ENCODE measurements at places on chromosomes 7 and 10.

GRCh38 chr10:12685261-12686058, 316.1 kb downstream of the CCDC3 start:
- no peak for DNase-seq

- DNase-seq: no peak
Observed at GRCh38 chr7:69620063-69620462, 21.8 kb downstream of the AUTS2 start.

- no peak for DNase-seq
Observed at GRCh38 chr10:43190775-43191174, 52.5 kb downstream of the CSGALNACT2 start.

DNA sequence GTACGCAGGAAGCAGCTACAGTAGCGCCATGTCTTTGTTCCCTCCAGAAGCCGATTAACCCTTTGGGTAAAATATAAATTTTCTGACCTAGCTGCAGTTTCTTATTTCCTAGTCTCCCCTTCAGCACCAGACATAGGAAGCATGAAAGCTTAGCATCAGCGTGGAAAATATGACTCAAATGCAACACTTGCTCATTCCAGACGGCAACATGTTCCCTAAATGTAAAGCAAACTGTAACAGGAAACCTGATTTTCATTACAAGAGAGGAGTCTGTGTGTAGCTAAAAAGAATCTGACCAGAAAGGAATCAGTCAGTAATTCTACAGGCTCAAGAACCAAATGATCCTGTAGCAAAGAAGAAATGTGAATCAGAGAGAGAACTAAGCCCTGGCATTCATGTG, 219.2 kb downstream of the C7orf25 start:
- DNase-seq: no peak

GRCh38 chr10:111004016-111004415, 72.8 kb upstream of the ADRA2A start:
- DNase-seq: no peak

GRCh38 chr10:111885046-111885445, 298.5 kb downstream of the GPAM start:
- no peak for DNase-seq

GRCh38 chr7:140541513-140542227, 62.4 kb upstream of the MKRN1 start:
- DNase-seq: peak; percentile 91

DNA sequence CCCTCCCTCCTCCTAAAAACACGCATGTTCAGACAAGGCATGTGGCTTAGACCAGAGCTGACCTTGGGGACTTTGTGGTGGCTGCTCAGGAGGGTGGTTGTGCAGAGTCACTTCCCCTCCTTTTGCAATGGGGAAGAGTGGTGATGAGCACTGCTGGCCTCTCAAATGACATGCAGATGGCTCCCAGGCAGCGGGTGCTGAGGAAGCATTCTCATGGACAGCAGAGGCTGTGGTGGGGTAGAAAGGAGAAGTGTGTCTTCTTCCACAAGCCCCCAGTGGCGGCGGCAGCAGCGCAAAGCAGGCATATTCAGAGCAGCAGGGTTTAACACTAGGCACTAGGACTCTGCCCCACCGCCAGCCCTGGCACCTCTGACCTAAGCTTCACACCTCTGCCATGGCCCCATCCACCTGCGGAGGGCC, 105.9 kb upstream of the ANLN start:
- no peak for DNase-seq

GRCh38 chr10:48608976-48609375, 4.1 kb upstream of the ARHGAP22 start:
- DNase-seq: no peak

GRCh38 chr10:9825491-9826018, 1192.1 kb upstream of the CELF2 start:
- DNase-seq: no peak

- no peak for DNase-seq
Observed at GRCh38 chr7:111137296-111138192, 46.6 kb downstream of the LRRN3 start.

DNA sequence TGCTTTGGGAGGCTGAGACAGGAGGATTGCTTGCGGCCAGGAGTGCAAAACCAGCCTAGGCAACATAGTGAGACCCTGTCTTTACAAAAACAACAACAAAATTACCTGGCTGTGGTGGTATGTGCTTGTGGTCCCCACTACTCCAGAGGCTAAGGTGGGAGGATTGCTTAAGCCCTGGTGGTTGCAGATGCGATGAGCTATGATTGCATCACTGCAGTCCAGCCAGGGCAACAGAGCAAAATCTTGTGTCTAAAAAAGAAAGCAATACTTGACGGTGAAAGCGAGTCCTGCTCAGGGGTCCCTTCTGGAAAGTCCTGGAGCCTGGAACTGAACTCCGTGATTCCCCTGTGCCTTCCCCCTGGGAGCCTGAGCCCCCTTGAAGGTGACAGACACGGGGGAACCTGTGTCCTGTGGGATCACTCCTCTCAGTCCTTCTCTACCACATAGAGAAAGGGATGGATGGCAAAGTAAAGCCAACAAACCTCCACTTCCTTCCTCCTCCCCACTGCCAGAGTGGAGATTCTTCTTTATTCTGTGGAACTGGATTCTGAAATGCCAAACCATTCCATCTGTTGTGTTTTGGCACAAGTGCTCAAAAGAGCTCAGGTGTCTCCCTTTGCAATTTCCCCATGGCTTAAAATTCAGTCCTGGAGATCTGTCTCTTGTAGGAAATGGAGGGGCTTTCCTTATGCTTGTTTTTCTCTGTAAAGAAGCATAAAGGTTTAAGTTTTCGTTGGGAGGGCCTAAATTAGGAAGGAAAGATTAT, 50.6 kb downstream of the KIAA1217 start:
- no peak for DNase-seq

- DNase-seq: no peak
Observed at GRCh38 chr7:105246256-105246655, 142.5 kb downstream of the SRPK2 start.

DNA sequence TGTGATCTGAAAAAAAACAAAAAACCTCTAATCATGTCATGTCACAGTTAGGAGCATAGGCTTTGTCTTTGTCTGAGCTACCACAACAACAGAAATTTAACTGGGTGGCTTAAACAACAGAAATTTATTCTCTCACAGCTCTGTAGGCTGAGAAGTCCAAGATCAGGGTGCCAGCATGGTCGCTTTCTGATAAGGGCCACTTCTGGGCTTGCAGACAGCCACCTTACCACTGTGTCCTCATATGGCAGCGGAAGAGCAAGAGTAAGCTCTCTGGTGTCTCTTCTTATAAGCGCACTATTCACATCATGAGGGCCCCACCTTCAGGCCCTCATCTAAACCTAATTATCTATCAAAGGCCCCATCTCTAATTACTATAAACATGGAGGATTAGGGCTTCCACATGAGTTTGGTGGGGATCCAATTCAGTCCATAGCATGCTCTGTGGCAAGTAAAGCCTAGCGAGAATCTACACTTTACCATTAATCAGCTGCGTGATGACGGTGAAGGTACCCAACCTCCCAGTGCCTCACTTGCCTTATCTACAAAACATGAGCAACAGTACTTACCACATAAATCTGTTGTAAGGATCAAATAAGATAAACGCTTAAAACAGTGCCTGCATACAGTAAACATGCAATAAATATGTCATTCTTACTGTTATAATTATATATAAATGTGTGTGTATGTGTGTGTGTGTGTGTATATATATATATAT, 17.3 kb downstream of the ZNF438 start:
- DNase-seq: no peak

GRCh38 chr10:109030581-109031210, 892.6 kb downstream of the XPNPEP1 start:
- no peak for DNase-seq

DNA sequence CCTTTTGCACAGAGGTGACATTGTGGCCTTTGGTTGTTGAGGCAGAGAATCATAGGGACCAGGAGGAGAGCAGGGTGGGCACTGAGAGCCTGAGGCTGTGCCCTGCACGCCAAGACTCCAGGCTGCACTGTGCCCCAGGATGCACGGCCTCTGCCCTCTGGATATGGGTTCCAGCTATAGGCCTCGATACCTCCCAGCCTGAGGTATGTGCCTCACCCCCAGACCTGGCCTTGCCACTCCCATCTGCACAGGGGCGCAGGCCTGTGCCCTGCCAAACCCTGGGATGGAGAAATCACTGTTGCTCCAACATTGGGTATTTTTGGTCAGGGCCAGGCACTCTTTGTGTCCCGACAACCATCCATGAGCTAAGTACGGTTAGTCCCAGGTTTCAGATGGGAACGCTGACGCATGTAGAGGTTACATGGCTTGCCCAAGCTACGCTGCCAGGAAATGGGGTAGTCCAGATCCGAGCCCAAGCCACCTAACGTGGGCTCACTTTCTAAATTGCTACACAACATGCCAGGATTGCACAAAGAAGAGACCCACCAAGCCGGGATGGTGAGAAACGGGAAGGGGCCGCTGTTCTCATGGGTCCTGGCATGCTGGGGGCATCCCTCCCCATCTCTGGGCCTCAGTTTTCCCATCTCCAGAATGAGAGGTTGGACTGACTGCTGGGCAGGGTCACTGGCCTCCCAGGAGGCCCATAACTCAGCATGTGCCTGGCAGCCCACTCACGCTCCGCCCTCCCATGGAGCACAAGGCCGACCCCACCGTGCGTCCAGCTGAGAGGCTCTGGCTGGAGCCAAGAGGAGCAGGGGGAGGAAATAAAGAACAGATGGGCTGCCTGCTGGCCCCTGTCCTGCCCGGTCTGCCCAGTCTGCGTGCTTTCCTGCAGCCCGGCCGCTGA, 44.2 kb downstream of the ZCCHC24 start:
- DNase-seq: no peak

- DNase-seq: no peak
Observed at GRCh38 chr10:112986544-112987190, 36.6 kb downstream of the TCF7L2 start.

GRCh38 chr7:17985473-17986239, 42.0 kb downstream of the PRPS1L1 start:
- no peak for DNase-seq

DNA sequence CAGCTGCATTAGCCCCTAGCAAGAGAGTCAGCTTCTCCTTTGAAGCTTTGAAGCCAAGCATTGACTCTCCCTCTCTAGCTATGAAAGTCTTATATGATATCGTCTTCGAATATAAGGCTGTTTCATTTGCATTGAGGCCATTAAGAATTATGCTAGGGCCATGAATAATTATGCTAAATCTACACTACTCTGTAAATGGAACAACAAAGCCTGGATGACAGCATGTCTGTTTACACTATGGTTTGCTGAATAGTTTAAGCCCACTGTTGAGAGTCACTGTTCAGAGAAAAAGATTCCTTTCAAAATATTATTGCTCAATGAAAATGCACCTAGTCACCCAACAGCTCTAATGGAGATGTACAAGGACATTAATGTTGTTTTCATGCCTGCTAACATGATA, 52.8 kb downstream of the ZNF438 start:
- no peak for DNase-seq

GRCh38 chr7:13989126-13989948, at the start of gene ETV1:
Gene ETV1 (minus strand): TSS chr7:13989666. CDS start chr7:13989052, 614 bp downstream.
- peak; percentile 79 for DNase-seq

GRCh38 chr10:44511166-44511565, 126.3 kb upstream of the CXCL12 start:
- DNase-seq: no peak

GRCh38 chr7:100158229-100159098, at the start of gene TRAPPC14:
Gene TRAPPC14 (minus strand): TSS chr7:100158723. CDS start chr7:100158499, 224 bp downstream.
- peak; percentile 98 for DNase-seq

DNA sequence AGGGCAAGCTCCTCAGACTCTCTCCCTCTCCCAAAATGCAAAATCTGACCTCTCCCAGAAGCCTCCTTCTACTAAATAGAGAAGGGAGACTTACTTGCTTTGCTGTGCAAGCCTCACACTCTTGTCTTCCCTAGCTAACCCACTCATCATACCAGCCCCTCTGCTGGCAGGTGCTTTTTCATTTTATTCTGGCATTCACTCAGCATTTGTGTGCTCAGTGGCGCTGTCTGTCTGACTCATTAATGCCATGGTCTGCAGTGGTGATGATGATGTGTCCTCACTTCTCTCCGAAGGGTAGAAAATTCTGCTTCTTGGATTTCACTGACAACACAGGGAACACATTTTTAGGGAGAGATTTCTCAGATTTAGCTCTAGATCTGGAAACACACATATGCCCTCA, 22.0 kb upstream of the BTRC start:
- DNase-seq: no peak

DNA sequence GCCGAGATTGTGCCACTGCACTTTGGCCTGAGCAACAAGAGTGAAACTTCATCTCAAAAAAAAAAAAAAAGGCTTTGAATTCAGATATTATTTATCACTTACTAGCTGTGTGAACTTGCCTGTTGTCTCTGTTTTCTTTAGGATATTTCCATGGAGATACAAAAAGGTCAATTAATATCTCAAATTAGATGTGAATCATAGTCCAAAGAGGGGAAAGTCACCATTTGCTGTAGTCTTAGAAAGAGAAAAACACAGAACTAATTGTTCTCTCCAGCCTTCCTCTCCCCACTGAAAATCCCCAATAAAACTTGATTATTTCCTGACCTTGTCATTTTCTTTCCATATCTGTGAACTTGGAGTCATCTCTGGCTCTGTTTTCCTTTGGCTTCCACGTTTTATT, 21.2 kb downstream of the HEPACAM2 start:
- DNase-seq: no peak

DNA sequence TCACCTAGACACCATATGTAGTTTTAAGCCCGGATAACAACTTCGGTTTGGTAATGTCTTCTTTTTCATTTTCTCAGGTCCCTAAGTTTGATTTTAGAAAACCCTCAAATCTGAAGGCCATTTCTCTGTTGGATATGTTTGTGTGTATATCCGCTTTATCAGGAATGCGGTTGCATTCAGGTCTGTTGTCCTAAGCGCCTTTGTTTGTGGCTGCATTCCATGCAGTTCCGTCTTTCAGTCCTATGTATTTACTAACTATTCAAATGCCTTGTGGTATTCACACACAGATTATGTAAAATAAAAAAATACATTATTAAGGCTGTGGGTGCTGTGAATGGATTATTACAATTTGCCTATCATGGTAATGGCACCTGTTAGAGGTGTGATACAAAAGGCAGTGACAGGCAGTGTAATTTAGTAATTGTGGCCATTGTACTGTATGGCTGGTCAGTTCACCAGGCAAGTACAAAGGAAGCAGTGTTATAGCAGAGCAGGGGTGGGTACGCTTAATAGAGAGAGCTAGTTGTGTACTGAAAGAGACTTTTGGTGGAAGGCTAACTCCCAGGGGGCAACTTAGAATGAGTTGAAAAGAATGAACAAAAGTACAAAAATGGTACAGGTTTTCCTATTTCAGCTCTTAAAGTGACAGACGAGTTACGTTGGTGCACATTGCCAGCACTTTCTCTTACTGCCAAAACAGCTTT, 136.4 kb downstream of the VTI1A start:
- no peak for DNase-seq

- no peak for DNase-seq
Observed at GRCh38 chr10:100713859-100714565, 31.4 kb upstream of the PAX2 start.

- DNase-seq: no peak
Observed at GRCh38 chr7:128405471-128406313, 4.1 kb downstream of the IMPDH1 start.

DNA sequence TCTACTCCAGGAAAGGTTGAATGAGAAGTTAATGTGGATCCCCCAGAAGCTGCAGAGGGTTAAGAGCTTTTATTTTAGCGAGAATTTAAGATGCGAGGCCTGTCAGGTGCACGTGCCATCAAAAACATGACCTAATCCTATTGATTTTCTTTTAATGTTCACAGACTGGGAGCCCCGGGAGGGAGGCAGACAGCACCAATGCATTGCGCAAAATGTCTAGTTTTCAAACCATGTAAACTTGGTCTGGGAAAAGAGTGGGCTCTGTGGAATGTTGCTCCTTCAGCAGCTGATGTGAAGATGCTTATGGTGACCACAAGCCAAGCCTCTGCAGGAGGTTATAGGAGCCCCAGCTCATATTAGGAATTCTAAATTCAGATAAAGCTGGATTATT, 172.0 kb upstream of the ITGB1 start:
- DNase-seq: peak; percentile 68

- no peak for DNase-seq
Observed at GRCh38 chr7:49325571-49325970, 401.2 kb downstream of the CDC14C start.

All from A549 (cell line).